Cardiac fibroblast (primary cell): ENCODE measurements at places on chromosomes 1 and 21.

GRCh38 chr1:44012941-44013609 lies 18.2 kb downstream of the SLC6A9 start:
- DNase-seq = no peak

DNA sequence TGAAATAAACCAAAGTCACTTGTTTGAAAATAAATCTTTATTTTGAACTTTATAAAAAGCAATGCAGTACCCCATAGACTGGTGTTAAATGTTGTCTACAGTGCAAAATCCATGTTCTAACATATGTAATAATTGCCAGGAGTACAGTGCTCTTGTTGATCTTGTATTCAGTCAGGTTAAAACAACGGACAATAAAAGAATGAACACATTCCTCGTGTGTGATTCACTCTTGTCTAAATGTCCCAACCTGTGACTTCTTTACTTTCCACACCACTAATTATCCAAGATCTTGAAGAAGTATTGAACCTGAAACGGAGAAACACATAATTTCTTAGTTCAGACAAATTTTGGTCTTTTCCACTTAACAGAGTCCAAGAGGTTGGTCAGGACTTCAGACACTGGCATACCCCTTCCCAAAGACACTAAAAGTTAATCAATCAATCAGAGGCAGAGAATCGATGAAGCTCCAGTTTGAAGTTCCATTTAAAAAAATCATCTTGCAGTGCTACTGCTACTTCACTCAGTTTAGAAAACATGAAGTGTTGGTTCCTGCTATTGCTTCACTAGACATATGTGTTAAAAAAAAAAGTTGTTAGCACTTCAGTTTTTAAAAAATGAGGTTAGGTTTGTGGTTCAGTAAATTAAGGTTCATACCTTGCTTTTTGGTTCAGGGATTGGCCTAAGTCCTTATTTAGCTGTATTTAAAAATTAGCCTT lies 26.2 kb downstream of the ATP1B1 start:
- DNase-seq = no peak

GRCh38 chr1:62142496-62142895 lies 52.2 kb upstream of the L1TD1 start:
- no peak for DNase-seq

DNA sequence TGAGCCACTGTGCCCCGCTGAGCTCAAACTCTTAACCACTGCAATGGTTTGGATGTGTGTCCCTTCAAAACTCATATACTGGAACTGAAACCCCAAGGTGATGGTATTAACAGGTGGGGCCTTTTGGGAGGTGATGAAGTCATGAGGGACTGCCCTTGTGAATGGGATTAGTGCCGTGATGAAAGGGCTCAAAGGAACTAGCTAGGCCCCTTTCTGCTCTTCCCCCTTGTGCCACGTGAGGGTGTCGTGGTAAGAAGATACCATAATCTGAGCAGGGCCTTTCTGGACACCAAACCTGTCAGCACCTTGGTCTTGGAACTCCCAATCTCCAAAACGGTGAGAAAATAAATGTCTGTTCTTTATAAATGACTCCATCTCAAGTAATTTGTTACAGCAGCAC lies 45.5 kb upstream of the SPOCD1 start:
- no peak for DNase-seq

DNA sequence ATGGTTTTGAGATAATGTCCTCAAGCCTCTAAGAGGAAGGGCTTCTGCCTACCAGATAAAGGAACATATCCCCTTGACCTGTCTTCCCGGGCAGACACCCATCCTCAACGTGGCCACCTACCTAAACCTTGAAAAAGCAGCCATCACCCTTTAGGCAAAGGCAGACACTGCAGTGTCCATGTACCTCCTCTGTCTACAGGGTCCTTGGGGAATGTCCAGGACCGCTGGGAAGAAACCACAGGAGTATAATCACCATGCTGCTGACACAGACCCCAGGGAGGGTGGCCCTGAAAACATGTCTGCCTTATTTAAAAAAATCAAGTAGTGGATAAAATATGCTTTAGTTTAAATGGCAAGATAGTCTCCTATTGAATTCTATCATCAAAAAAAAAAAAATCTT lies 16.6 kb downstream of the BCAR3 start:
- DNase-seq = peak; percentile 41

GRCh38 chr1:36088265-36088576 lies 471 bp upstream of the ADPRS start:
- DNase-seq = no peak

DNA sequence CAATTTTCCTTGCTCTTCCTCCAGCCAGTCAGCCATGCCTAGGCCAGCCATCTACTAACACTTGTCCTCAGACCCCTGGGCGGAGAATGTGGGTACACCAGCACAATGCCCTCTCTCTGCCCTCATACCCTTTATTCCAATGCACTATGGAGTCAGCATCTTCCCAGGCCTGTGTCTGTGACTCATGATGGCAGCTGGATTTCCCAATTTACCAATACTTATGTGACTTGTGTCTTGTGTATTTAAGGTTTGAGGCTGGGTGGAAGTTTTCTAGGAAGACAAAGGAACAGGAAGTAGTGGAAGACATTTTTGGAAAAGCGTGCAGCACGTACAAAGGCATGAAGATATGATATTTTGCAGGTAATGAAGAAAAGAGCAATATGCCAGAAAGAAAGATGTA lies 114.3 kb downstream of the NMNAT2 start:
- no peak for DNase-seq

GRCh38 chr1:183622884-183623785 lies 12.4 kb downstream of the ARPC5 start:
- peak; percentile 74 for DNase-seq

DNA sequence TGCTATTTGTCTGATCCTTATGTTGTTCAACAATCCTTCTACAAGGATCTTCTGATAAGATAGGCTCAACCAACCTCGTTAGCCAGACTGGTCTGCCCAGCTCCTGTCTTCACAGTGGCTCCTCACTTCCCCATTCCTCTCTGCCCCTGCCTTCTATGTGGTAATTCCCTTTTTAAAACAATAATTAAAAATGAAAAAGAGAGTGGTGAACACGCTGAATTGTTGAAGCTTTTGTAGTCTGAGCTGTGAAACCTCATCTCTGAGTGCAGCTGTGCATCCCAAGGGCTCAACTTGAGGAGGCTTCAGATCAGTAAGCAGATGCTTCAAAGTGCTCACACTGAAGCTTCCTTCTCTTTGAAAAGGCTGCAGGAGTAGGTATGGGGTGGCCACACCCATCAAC lies 70.7 kb upstream of the JUN start:
- no peak for DNase-seq

GRCh38 chr1:225998560-225999226 lies 450 bp downstream of the SDE2 start:
- peak; percentile 18 for DNase-seq
